Body of pancreas (tissue), 4 donors: ENCODE measurements at places on chromosomes 7 and 10.

DNA sequence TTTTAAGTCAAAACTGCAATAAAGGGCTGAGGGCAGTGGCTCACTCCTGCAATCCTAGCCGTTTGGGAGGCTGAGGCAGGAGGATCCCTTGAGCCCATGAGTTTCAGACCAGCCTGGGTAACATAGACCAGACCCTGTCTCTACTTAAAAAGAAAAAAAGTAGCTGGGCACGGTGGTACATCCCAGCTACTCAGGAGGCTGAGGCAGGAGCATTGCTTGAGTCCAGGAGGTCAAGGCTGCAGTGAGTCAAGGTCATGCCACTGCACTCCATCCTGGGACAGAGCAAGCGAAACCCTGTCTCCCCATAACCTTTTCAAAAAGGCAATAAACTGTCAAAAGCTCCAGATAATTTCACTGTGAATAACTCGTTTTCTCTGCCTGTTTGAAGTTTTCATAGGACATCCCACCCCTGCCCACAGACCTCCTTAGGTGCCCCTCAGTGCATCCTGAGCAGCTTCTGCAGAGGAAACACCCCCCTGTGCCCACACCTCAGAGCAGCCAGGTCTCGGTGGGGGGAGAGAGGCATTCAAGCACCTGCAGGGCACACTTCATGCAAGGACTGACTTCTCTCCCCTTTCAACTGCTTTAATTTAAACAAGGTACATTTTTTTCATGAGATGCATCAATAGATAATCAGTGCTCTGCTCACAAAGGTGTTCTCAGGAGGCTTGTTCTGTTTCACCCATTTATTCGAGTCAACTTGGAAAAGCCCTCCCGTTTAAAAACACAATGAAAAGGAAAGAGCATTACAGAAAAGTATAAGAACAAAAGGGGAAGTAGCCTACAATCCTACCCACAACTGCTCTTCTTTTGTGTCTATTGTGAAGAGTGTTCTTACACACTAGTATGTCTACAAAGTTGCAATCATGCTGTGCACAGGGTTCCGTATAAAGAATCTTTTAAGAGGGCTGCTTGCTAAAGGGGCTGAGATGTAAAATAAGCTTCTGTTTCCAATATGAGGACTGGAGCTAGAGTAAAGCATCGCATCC lies 104.9 kb downstream of the KMT2E start:
- no peak for DNase-seq

GRCh38 chr7:4297918-4298219 lies 384.2 kb upstream of the FOXK1 start:
- DNase-seq = no peak

DNA sequence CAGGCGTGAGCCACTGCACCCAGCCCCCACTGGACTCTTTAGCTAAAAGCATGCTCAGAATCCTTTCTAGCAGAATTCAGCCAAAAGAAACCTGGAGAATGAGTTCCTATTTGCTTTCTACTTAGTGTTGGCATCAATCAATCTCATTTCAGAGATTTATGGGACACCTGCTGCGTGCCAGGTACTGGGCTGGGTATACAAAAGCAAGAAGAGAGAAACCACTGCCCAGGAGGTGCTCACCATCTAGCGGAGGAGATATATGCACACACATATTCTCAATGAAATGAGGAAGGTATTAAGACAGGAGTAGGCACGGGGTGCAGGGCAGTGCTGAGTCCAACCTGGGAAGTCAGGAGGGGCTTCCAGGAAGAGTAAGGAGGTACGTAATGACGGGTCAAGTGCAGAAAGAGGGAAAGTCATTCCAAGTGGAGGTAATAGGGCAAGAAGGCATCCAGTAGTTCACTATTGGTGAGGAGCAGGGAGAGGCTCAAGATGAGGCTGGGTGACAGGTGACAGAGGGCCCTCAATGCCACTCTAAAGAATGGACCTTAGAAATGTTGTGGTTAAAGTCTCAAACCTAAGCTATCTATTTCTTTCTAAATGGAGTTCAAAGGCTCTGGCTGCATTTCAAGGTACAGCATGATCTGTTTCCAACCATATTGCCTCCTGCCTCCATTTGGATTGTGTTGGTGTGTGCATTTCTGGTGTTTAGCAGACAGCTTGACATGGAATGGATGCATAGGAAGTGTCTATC lies 22.1 kb downstream of the ABLIM1 start:
- DNase-seq = no peak

DNA sequence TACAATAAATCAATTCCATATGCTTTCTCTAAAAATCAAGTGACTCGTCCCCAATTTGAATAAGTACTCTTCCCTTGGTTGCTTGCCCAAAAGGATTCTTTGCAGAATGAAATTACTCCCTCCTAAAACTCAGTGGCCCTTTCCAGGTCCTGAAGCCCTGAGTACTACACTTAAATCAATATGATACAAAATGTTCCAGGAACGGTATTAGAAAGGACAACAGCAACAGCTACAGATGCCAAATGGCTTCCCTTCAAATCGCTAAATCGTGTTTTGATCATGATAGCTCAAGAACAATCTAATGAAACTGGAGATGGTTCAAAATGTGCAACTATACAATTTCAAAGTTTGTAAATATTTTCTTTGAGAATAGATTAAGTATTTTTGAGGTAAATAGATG lies 59.4 kb downstream of the TPK1 start:
- no peak for DNase-seq

- no peak for DNase-seq
Observed at GRCh38 chr7:143362131-143363015, at the start of gene FAM131B. FAM131B (minus strand) TSS chr7:143362713; CDS start chr7:143362603, 110 bp downstream.

- no peak for DNase-seq
Observed at GRCh38 chr10:33665501-33665900, 331.0 kb upstream of the NRP1 start.

DNA sequence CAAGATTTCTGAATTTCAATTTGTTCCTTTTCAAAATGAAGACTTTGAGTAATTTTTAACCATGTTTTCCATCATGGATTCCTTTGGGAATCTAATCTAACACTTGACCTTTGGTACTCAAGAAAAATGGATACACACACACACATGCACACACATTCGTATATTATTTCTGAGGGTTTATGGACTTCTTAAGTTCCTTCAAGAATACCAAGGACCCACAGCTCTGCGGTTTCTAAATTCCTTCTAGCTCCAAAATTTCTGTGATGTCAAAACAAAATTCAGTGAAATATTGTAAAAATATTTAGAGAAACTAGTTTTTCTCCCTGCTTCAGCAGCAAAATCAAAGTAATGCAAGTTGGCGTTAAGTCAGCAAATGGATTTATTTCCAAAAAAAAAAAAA lies 98.3 kb upstream of the FAM13C start:
- no peak for DNase-seq
